ENCODE measurements at places on chromosomes 2 and 18.

- no peak for DNase-seq
Measured at GRCh38 chr2:118350621-118351020, 262.4 kb downstream of the INSIG2 start.

GRCh38 chr18:42830936-42831335 is 284.5 kb downstream of the RIT2 start:
- no peak for DNase-seq

- DNase-seq: no peak
Measured at GRCh38 chr2:155026651-155027174, 328.2 kb downstream of the KCNJ3 start.

DNA sequence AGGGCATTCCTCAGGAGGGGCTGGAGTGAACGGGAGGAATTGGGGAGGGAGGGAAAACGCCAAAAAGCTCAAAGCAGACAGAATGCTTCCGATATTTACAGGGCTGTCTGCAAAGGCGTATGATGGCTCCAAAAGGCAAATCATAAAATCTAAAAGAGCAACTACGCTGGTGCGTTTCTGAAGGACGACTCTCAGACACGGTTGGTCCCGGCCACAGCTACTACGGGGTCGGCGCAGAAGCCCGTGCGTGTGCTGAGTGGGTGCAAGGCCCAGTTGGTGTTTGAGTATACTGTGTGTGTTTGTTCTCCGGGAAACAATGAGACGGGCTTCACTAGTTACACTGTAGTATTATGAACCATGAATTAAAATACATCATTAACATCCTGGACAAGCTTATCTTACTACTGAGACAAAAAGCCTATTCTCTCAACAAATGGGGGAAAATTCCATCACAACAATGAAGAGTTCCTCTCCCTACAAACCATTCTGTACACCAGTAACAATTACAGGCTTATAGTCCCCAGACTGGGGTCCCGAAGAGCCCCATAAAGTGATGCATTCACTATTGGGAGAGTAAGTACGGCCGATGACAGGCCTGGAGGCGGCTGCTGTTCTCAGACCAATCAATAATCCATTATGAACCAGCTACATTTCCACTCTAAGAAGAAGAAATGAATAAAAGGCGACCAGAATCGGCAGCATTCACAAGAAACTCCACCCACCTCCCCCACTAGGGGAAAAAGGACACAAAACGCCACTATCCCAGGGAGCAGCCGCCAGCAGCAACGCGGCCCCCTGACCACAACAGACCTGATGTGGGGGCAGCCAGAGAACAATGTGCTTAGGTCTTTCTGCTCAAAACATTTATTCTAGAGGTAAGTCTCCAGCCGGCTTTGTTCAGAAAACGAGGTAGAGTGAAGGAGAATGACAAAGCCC is 43.4 kb downstream of the ZNF516 start:
- no peak for DNase-seq

DNA sequence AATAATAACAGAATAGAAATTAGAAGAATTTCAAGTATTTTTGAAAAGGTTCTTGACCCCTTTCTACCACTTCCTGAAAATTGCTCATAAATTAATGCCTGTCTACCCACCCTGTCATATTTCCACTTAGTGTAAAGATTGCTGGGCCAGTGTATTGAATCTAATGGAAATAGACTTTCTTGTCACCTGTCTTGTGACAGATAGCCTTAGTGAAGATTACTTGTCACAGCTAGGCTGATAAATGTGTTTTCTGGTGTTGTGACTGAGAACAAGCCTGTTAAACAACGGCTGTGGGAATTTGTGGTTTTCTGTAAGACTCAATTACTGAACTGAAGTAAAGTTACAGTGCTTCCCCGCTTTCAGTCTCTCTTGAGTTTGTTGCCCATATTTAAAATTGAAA is 37.0 kb downstream of the PIK3C3 start:
- DNase-seq: no peak

DNA sequence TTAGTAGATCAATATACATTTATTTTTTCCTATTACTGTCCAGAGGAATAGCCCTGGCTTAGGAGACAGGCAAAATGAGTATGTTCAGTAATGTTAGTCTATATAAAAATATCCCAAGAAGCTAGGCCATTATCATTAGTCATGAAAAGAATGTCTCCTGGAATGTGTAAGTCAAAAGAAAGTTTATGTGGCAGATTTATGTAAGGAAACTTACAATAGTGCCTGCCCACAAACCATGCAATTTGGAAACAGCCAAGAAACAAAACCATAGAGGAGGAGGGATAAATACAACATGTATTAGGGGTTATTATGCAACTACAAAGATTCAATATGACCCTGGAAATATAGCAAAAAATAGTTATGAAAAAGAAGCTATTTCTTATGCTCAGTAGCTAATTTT is 96.3 kb downstream of the NOL4 start:
- no peak for DNase-seq

GRCh38 chr2:150526827-150527226 is 39.4 kb upstream of the RND3 start:
- DNase-seq: no peak
